Amniotic epithelial cell (primary cell): ENCODE measurements at places on chromosomes 1 and 21.

- DNase-seq: no peak
Observed at GRCh38 chr1:223214261-223214807, 71.3 kb upstream of the TLR5 start.

DNA sequence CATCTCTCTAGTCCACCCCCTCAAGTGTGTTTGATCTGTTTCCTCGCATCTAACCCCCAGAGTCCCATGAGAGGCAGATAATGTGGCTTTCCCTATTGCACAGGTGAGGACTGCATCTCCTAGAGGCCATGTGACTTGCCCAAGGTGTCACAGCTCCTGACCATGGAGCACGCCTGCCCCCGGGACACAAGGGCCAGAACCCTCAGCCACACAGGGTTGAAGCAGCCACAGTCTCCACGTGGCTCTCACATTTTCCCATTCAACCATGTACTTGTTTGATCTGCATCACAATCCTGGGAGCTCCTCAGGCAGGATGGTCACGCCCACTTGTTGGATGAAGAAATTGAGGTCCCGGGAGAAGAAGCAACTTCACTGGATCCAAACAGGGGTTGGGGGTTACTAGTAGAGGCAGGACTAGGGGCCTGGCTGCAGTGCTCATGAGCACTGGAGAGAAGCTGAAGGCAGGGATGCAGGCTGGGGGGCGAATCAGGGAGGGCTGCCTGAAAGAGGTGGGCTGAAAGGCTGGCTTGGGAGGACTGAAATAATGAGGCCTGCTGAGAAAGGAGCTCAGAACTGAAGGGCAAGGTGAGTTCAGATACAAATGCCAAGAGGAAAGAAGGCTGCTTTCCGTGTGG, 207.9 kb downstream of the PTPRU start:
- no peak for DNase-seq

GRCh38 chr1:47402591-47402990, 13.5 kb upstream of the FOXE3 start:
- DNase-seq: no peak

- DNase-seq: peak; percentile 10
Observed at GRCh38 chr1:33641104-33641830, 168.8 kb downstream of the ZSCAN20 start.

DNA sequence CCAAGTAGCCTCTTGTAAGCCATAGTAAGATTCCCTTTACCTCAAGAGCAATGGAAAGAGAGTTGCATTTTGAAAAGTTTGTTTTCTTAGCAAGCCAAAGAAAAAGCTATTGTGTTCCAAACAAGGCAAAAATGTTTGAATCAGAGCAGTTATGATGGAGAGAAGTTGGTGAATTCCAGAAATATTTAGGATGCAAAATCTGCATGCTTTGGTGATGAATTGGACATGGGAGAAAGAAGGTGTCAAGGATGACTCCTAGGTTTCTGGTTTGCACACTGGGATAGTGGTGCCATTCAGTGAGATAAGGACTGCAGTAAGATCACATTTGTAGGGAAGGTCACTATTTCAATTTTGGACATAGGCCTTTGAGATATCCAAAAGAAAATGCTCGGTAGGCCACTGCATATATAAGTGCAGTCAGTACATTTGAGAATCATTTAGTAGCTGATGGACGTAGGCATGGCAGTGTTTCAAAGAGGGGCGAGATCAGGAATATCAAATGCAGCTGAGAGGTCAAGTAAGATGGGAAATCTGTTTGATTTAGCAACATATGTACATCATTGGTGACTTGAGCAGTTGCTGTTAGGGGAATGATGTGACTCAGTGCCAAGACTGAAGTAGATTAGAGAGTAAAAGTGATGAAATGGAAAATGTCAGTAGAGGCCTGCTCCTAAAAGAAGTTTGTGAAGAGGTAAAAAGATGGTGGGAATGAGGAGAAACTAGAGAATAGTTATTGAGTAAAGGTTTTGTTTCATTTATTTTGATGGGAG, 33.9 kb upstream of the GPR25 start:
- DNase-seq: peak; percentile 70

GRCh38 chr1:183832459-183832858, 27.5 kb downstream of the RGL1 start:
- DNase-seq: no peak

- no peak for DNase-seq
Observed at GRCh38 chr1:245179706-245180105, 24.9 kb downstream of the KIF26B start.

DNA sequence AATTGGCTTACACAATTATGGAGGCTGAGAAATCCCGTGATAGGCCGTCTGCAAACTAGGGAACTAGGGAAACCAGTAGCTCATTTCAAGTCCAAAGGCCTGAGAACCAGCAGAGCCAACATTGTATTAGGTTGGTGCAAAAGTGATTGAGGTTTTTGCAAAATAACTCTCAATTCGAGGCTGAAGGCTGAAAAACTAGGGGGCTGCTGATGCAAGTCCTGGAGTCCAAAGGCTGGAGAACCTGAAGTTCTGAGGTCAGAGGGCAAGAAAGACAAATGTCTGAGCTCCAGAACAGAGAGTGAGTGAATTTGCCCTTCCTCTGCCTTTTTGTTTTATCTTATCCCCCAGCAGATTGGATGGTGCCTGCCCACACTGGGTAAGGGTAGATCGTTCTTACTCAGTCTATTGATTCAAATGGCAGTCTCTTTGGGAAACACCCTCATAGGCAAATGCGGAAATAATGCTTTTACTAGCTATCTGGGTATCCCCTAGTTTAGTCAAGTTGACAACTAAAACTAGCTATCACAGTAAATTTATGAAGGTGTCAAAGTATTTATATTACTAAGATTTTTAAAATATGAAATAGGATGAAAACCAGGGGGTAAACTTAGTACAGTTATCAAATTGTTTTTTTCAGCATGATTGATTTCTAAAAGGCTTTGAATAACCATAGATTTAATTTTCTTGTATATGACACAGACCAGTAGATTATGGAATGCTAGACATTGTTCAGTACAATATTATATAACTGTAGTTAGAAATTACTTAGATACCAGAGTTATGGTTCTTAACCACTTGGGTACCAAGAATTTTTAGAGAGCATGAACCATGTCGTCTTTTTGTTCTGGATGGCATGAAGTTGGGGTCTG, 15.4 kb downstream of the RABGAP1L start:
- DNase-seq: no peak

DNA sequence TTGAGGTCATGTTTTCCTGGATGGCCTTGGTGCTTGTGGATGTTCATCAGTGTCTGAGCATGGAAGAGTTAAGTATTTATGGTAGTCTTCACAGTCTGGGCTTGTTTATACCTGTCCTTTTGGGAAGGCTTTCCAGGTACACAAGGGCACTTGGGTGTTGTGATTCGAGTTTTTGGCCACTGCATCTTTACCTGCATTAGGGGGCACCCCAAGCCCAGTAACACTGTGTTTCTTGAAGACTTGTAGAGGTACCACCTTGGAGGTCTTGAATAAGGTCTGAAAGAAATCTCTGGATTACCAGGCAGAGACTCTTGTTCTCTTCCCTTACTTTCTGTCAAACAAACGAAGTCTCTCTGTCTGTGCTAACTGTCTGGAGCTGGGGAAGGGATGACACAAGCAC, 34.4 kb upstream of the ROR1 start:
- no peak for DNase-seq

DNA sequence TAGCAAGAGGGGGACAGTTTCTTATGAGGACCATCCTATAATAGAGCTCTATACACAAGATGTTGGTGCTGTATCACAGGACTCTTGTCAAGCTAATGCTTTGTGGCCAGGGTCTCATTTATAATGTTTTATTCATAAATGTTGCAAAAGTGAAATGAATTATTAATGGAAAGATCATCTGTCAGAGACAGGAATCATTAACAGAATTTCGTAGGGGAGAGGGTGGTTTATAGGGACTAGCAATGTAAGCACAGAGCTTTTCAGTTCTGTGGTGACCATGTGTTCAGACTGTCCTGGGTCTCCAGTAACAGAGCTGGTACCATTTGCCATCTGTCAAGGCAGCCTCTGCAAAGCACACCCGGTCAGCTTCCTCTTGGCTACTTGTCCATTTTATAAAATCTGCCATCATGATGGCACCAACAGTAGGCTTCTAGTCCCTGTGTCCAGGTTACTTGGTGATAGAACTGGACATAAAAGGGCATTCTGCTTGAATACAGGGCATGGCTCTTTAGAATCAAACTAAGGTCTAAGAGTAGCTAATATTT, 36.2 kb downstream of the LPAR3 start:
- DNase-seq: no peak

DNA sequence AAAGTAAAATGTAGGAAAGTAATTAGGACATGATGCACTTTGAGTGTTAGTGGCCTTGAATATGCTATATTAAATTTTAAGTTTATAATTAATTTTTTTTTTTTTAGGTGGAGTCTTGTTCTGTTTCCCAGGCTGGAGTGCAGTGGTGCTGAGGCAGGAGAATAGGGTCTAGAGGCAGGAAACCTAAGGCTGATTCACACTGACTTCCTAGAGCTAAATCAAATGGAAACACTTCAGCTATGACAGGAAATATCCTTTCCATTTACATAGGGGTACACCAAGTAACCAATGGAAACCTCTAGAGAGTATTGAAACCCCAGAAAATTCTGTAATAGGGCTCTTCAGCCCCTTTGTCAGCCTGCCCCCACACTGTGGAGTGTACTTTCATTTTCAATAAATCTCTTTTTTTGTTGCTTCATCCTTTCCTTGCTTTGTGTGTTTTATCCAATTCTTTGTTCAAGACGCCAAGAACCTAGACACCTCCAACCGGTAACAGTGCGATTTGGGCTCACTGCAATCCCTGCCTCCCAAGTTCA, 17.9 kb upstream of the THRAP3 start:
- no peak for DNase-seq

GRCh38 chr1:164263540-164263939, 295.4 kb upstream of the PBX1 start:
- DNase-seq: no peak

DNA sequence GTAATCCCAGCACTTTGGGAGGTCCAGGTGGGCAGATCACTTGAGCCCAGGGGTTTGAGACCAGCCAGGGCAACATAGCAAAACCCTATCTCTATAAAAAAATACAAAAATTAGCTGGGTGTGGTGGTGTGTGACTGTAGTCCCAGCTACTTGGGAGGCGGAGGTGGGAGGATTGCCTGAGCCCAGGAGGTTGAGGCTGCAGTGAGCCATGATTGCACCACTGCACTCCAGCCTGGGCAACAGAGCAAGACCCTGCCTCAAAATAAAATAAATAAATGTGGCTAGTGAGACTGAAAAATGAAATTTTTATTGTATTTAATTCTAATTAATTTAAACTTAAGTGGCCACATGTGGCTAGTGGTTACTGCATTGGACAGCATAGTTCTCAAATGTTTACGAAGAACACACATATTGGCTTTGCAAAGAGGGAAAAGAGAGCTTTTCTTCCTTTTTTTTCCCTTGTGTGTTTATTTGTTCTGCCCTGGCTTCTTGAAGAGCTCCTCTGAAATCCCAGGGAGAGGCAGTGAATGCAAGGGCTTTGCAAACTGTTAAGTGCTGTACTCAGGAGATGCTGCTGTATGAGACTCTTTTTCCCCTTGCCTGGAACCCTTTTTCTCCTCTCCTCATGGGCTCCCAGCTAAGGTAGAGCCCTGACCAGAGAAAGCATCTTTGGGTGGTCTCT, 59.0 kb upstream of the RPL11 start:
- DNase-seq: no peak

GRCh38 chr1:175600721-175601440, 142.5 kb downstream of the TNR start:
- no peak for DNase-seq

DNA sequence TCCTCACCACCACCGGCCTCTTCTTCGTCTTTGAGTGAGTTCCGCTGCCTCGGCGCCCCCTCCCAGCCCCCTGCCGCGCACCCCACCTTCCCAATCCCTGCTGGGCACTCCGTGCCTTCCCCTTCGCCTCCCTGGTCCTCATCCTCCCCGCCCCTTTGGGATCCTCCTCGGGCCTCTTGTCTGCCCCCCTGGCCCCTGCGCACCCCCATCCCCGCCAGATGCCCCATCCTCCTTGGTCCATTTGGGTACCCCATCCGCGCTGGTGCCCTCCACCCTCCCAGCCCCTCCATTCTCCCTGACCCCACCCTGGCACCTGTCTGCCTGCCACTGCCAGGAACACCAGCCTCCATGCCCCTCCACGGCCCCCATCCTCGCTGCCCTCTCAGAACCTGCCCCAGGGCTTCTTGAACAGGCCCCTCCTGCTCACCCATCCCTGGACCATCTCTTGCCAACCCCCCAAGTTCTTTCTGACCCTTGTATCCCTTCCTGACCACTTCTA, 667 bp downstream of the ZDHHC18 start:
- no peak for DNase-seq

- DNase-seq: peak; percentile 67
Observed at GRCh38 chr1:55071477-55071876, 32.1 kb downstream of the PCSK9 start.

DNA sequence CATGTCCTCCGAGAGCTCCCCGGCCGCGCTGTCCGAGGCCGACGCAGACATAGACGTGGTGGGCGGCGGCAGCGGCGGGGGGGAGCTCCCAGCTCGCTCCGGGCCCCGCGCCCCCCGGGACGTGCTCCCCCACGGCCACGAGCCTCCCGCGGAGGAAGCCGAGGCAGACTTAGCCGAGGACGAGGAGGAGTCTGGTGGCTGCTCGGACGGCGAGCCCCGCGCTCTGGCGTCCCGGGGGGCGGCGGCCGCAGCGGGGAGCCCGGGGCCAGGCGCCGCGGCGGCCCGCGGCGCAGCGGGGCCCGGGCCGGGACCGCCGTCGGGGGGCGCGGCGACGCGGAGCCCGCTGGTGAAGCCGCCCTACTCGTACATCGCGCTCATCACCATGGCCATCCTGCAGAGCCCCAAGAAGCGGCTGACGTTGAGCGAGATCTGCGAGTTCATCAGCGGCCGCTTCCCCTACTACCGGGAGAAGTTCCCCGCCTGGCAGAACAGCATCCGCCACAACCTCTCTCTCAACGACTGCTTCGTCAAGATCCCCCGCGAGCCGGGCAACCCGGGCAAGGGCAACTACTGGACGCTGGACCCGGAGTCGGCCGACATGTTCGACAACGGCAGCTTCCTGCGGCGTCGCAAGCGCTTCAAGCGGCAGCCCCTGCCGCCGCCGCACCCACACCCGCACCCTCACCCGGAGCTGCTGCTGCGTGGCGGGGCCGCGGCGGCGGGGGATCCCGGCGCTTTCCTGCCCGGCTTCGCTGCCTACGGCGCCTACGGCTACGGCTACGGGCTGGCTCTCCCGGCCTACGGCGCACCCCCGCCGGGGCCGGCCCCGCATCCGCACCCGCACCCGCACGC, 547 bp downstream of the FOXD2 start:
- DNase-seq: no peak

DNA sequence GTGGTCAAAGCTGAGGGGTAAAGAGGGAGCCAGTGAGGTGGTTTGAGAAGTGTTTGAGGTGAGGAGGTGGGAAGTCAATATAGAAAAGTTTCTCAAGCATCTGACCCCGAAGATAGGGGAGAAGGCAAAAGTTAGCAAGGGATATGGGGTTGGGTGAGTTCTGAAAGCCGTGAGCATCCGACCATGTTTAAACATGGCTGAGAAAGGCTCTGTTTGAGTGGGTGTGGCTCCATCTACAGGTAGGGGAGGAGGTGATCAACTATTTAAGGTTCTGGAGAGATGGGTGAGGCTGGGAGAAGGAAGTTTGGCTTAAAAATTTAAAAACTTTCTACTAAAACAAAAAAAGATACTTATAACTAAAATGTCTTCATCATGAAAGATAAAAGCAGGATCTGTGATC, 273.8 kb downstream of the KCNJ6 start:
- DNase-seq: no peak

GRCh38 chr1:153945131-153945794, 1.3 kb downstream of the DENND4B start:
- DNase-seq: peak; percentile 56

- no peak for DNase-seq
Observed at GRCh38 chr1:10953505-10954193, 58.8 kb upstream of the TARDBP start.
